Fibroblast of the aortic adventitia (primary cell): ENCODE measurements at places on chromosomes 16 and 17. TPM values are rescaled to one million over a fixed set of nuclear protein-coding genes. Genes with fewer than 3 reads are reported as not detected.

- no peak for DNase-seq
Measured at GRCh38 chr16:83533193-83533592, 274.6 kb upstream of the HSBP1 start.

- no peak for DNase-seq
Measured at GRCh38 chr17:79261355-79262072, 186.9 kb downstream of the ENGASE start.

DNA sequence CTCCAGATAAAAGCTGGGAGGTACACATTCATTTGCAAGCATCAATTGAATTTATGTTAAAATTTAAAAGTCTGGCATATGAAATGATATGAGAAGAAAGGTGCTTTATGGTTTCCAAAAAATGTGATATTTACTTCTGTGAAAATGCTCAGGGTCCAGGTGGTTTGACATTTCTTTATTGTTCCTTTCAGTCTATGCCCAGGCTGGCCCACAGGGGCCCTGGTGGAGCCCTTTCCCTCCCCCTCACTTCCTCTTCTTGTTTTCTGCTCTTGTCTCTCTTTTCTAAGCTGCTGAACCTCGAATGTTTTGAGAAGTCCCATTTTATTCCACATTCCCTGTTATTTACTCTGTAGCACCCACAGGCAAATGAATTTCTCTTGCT lies 127.8 kb downstream of the HS3ST3B1 start:
- DNase-seq: no peak

- peak; percentile 40 for DNase-seq
Measured at GRCh38 chr16:87216841-87217275, 100.3 kb downstream of the C16orf95 start.

- DNase-seq: no peak
Measured at GRCh38 chr17:4631836-4632580, 9.5 kb downstream of the ALOX15 start.

DNA sequence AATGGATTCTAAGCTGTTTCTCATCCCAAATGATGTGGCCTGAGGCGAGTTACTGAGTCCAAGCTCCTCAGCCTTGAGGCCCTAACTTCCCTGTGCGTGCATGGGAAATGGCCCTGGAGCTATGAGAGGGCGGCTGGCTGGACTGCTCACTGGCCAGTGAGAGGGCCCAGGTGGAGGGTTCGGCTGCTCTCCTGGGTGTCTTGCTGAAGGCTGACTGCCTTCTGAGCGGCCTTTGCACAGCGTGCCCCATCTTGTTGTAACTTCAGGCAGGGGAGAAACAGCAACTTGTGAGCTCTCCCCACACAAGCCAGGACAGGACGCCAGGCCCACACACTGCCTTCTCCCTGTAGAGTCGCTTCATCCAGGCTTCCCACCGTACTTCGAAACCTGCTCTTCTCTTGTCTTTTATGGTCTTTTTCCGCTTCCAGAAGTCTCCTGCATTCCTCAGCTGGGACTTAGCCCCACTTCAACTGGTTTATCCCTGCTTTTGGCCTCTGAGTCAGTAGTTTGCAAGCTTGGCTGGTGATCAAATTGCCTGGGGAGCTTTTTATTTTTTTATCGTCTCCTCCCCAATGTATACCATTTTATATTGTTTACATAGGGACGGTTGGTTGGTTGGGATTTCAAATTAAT lies 13.3 kb downstream of the CDH3 start:
- peak; percentile 37 for DNase-seq

DNA sequence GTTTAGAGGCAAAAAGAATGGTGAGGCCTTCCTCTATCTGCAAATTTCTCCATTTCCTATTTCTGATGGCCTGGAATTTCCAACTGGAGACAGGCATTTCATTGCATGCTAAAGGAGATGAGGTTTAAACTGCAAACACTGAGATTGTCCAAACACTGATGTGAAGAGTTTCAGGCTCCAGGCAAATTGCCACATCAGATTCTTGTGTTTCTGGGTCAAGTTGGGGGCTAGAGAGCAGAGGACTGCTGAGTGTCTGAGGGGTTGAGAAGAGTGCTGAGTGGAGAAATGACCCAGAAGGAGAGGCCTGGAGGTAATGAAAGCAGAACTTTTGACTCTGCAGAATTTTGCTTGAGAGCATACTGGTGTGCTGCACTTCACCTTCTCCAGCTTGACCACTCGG lies 216.7 kb upstream of the MPHOSPH6 start:
- no peak for DNase-seq

- peak; percentile 95 for DNase-seq
Measured at GRCh38 chr17:16521070-16521727, 29.2 kb upstream of the LRRC75A start.

DNA sequence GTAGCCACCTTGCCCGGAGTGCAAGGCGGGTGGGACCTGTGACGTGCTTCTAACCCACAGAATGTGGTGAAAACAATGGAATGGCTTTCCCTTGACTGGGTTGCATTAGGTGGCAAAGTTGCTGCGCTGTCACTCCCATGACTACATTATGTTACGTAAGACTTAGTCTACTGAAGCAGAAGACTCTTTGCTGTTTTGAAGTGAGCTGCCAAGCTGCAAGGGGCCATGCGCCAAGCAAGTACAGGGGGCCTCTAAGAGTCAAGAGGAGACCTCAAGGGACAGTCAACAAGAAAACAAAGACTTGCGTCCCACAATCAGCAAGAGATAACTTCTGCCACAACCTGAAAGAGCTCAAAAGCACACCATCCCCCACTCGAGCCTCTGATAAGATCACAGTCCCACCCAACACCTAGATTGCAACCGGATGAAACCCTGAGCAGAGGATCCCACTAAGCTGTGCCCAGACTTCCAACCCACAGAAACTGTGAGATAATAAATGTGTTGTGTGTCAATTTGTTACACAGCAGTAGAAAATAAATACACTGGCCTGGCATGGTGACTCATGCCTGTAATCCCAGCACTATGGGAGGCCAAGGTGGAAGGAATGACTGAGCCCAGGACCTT lies 16.5 kb downstream of the ANKRD11 start:
- peak; percentile 74 for DNase-seq

The FAM222B gene
- total RNA-seq: 1.6 and 7.0 TPM in 2 replicates
